Activated CD4-positive, alpha-beta T cell treated with anti-CD3 and anti-CD28 coated beads for 24 hours (primary cell): ENCODE measurements at places on chromosomes 1 and 21.

DNA sequence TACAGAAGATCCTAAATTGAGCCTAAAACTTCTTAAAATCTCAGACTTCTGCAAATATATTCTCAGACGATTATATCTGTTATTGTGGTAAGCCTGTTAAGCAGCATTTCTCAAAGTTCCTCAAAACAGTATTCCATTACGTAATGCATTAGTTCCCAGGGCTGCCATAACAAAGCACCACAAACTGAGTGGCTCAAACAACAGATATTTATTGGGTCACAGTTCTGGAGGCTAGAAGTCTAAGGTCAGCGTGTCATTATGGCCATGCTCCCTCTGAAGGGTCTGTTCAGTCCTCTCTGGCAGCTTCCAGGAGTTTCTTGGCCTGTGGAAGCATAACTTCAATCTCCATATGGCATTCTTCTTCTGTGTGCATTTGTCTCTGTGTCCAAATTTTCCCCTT is 103.5 kb upstream of the ST6GALNAC5 start:
- no peak for DNase-seq

DNA sequence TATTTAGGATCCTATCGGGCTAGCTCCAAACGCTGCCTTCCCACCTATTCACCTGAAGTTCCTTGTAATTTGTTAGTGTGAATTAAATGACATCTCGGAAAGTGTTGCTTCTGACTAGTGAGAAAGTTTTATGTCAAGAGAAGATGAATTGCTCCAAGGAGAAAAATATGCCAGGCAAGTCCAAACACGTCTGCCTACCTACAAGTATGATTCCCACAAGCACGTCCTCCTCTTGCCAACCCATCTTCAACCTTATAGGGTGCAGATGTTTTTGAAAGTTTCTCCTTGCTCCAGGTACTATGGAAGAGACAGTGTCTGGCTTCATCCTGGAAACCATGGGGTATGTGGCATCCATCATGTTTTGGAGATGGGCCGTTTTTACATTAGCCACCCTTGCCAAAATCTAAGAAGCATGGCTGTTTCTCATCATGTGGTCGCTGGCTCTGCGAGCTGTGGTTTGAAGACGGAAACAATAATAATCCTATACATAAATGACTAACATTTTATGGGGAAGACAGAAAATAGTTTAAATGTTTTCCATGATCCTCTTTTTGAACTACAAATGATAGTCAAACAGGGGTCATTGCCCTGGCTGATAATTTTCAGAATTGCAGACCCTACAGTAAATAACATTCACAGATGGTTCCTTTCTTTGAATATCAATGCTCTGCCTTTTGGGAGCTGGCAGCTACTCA is 505.8 kb downstream of the SMYD3 start:
- no peak for DNase-seq

GRCh38 chr1:59523745-59524450 is 227.0 kb downstream of the FGGY start:
- no peak for DNase-seq

GRCh38 chr1:25675729-25676476 is 59.3 kb downstream of the MAN1C1 start:
- DNase-seq = peak; percentile 68

GRCh38 chr1:107169615-107170014 is 28.8 kb downstream of the NTNG1 start:
- no peak for DNase-seq

DNA sequence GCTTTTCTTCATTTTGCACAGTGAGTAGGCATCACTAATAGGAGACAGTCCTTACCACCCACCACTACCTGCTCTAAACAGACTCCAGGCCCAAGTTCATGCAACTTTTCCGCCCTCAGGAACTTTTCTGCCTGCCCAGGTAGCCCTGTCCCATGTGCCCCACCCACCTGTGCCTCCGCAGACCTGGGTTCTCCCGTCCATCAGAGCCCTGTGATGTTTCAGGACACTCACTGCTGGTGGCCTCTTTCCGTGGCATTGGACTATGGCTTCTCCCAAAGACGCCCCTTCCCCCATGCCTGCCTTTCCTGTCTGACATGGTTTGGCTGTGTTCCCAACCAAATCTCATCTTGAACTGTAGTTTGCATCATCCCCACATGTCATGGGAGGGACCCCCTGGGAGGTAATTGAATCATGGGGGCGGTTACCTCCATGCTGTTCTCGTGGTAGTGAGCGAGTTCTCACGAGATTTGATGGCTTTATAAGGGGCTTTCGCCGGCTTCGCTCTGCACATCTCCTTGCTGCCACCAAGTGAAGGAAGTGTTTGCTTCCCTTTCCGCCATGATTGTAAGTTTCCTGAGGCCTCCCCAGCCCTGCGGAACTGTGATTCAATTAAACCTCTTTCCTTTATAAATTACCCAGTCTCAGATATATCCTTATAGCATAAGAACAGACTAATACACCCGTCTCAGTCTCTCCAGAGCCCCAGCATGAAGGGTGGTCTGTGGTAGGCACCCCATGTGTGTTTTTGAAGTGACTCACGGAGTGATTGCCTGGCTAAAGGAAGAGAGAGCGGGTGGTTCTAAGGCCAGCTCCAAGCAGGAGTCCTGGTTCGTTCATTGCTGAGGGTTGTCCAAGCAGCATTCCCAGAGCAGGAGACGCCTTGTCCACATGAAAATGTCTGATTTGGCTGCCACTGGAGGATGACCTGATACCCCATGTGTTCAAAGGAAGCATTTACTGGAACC is 86.0 kb upstream of the ZBTB40 start:
- DNase-seq = no peak

DNA sequence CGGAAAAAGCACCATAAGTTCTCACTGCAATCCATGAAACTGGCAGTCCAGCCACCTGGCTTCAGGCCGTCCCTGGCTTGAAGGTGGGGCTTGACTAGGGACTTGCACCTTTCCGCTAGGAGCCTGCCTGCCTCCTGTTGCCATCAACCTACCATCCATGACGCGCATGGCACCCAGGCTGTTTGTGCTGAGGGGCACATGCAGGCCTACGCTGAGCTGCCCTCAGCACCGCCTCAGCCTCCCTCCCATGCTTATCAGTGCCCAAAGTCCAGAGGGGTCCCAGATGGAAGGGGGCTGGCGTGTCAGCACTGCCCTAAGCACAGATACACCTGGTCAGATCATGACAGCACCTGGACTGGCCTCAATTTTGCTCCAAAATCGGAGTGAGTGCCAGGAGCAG is 190.2 kb upstream of the LYPLAL1 start:
- DNase-seq = no peak

DNA sequence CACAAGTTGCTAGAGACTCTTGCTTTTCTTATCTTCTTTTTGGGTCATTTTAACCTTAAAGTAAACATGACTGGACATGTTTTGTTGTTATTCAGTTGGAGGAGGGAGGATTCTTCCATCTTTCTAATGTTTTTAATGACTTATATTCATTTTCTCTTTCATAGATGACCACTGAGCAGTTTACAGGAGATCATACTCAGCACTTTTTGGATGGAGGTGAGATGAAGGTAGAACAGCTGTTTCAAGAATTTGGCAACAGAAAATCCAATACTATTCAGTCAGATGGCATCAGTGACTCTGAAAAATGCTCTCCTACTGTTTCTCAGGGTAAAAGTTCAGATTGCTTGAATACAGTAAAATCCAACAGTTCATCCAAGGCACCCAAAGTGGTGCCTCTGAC is 11.9 kb downstream of the DYRK3 start:
- DNase-seq = no peak

DNA sequence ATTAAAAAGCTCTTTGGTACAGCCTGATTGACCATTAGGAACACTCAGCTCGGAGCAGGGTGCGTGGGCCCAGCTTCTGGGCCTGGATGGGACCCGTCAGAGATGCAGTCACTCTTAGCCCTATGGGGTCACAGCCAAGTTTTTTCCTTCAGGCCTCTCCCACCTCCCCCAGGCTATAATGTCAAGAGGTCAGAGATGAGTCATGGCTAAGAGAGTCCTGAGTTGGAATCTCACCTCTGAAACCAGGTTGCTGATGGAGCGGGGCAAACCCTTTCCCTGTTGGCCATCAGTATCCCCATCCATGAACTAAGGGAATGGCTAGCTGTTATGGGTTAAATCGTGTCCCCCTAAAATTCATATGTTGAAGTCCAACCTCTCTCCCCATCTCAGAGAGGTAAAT is 195.9 kb upstream of the POU3F1 start:
- DNase-seq = no peak

DNA sequence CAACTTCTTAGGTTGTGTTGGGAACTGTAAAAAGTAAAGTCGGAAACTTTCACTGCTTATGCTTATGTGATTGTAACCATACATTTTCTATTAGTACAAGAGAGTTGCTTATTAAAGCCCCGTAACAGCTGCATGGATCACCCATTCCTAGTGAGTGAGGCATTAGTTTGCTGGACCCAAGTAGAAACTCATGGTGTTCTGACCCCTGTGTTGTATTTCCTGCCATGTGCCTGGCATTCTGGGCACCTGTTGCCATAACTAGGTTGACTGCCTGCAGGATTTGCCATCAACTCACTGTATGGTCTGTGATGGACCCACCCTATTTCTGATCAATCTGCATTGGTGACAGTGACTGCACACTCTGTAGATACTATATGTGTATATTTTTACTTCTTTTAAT is 173.0 kb downstream of the PGBD5 start:
- no peak for DNase-seq

DNA sequence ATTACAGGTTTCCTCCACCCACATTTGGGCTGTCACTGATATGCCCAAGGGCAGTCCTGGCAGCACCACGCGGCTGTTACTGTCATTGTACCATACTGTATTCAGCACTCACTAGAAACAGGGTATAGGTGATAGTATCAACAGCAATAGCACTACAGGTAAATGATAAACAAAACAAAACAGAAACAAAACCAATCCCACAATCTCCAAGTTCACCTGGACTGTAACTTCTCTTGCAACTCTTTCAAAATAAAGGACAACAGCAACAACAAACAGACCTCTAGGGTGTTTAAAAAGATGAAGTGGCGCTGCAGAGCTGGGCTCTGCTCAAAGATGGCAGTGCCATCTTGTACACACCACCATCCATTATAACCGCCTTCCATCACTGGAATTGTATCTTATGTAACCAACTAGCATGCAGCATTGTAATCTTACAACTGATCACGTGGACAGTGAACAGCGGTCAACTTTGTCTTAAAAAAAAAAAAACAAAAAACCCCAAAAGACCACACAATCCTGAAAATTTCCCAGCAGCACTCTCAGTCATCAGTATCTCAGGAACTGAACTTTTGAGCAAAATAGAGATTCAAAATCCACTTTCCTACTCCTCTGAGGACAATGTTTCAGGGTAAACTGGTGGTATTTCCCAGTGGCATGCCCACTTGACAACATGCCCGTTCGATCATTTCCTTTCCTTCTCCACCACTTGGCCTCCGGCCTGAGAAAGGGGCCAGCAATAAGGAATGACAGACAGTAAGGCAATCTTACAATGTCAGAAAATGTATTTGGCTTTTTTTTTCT is 3.8 kb downstream of the IRF2BP2 start:
- DNase-seq = no peak

DNA sequence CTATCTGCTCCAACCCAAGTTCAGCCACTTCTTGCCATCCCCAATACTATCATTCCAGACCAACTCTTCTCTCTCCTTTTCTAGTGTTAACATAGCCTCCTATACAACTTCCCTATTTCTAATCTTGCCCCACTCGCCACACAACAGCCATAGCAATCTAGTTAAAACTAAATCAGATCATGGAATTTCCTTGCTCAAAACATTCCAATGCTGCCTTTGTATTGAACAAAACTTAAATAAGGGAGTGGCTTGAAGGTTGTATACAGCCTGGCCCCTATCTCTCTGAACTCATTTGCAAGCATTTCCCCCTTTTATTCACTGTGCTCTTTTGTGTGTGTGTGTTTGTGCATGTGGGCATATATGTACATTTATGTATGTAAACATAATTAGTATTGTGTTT is 118.1 kb upstream of the SGIP1 start:
- no peak for DNase-seq

DNA sequence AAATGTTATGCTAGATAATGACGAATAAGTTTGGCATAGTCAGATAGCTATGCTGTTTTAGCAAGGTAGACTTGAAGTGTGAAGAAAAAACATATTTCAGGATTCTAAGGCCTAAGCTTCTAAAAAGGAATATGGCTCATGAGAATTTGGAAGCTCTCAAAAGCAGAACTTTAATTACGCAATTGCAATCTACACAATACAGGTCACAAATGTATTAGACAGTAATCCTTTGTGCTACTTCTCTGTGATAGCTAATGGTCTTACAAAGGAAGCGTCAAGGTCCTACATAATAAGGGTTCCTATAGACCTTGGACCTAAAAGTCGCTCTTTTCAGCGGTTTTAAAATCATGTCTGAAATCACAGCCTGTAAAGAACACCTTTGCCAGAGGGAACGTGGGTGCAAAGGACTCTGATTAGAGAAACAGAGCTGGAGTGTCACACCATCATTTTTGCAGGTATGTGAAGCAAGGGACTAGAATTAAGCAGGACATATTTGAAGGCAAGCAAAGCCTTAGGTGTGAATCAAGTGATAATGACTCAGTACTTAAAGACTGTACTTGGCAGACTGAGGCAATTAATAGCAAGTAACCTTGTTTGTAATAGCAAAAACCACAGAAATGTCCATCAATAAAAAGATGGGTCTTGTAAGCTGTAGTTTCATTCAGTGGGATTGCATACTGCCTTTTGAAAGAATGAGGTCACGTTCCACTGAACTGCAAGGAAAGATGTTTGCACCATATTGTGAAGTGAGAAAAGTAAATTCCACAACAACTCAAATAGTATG is 420.2 kb downstream of the KCTD3 start:
- no peak for DNase-seq

DNA sequence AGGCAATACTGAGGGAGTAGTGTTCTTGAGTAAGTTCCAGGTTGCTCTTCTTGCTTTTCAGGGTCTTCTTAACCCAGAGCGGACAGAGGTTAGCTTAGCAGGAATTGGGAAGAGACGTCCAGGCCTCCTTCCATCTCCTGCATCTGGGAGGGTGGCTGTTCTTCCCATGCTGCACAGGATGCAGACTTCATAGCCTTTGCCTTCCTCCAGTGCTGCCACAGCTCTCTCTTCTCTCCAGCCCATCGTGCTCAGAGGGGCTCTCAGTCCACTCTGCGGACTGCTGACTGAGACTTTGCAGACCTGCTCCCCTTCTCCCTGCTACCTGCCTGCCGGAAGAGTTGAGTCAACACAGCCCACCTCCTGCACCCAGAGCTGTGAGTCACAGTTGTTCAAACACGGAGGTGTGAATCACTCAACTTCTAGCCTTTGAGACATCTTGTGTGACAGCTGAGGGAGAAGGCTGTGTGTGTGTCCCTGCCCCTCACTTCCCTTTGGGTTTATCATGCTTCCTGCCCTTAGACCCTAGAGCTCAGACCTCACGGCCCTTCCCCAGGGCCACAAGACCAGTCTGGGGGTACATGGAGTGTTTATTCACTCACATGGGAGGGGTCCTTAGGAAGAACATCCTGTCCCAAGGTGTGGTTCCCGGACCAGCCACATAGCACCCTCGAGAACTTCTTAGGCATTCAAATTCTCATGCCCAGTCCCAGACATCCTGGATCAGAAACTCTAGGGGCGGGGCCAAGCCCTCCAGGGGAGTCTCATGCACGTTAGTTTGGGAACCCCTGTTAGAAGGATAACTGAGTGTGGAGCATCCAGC is 158.3 kb upstream of the CACNA1E start:
- peak; percentile 33 for DNase-seq

DNA sequence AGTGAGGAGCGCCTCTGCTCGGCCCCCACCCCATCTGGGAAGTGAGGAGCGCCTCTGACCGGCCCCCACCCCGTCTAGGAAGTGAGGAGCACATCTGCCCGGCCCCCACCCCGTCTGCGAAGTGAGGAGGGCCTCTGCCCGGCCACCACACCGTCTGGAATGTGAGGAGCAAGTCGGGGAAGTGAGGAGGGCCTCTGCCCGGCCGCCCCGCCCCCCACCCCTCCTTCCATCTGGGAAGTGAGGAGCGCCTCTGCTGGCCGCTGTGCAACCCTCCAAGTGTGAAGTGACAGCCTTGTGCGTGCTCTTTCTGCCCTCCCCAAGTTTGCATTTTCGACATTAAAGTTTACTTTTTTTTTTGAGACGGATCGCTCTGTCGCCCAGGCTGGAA is 5.1 kb upstream of the ZZZ3 start:
- DNase-seq = no peak
